HCT116 (cell line): ENCODE measurements at places on chromosomes 6 and 20.
A peak's percentile ranks its signal among the peaks of the same experiment; 100 is the strongest.

GRCh38 chr6:135537741-135538301 lies 40.3 kb upstream of the AHI1 start:
- peak; percentile 34 for DNase-seq

DNA sequence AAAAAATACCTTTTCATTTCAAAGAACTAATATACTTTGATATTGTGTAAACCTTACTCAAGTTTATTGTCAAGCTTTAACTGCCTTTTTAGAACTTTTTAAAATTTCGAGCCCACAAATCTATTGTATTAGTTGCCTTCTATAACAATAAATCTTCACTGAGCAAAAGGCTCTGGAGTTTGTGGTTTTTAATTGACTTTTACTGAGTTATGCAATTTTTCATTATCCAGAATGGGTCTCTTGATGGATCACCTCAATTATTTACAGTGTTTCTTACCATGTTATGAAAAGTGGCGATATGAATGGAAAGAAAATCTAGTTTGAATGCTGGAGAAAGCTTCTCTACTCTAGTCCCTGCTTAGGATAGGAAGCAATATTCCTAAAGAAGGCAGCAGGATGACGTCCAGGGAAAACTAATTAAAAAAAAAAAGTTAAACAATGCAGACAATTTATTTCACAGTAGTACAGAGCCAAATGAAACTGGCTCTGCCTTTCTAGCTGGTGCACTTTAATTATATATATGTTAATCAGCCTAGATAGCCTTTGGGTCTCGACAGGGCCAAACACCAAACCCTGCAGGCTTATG lies 5.0 kb downstream of the ID4 start:
- no peak for DNase-seq

DNA sequence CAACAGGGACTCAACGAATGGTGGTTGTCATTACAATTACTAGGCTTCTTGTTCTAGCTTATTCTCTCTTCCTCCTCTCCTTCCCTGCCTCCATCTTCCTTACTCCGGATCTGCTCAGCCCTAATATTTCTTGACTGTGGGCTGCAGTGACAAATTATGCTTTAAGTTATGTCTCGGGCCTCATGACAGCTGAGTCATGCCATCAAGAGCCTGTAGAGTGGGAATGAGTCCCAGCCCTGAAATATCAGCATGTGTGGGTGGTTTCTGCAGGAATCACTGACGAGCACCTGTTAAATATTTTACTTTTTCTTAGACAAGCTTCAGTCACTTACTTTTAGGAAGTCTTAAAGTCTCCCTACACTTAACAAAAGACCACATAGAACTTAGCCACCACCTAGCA lies 83.1 kb upstream of the CBLN4 start:
- DNase-seq = no peak

- no peak for DNase-seq
Observed at GRCh38 chr6:118755941-118756646, 104.7 kb upstream of the CEP85L start.

DNA sequence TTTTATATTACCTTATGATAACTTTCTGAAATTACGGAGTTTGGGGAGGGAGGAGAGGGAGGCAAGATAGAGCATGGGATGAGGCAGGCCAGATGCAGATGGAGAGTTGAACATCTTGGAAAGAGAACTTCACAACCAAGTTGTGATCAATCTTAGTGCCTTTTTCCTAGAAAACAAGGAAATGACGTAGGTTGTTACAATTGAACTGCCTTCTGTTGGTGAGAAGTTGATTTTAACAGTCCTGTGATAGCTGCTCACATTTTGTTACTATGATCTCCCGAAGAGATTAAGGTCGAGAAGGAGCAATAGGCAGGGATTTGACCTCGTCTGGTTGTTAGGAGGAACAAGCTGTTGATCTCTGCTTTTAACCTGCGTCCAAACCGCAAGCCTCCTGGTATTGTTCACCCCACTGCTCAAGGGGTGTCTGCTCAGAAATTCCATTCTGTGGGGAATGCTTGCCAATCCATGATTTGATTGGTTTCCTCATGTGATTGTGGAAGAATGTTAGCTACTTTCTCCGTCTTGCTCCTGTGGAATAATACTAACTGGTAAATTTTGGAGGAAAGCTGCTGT lies 35.1 kb downstream of the TIAM2 start:
- no peak for DNase-seq

DNA sequence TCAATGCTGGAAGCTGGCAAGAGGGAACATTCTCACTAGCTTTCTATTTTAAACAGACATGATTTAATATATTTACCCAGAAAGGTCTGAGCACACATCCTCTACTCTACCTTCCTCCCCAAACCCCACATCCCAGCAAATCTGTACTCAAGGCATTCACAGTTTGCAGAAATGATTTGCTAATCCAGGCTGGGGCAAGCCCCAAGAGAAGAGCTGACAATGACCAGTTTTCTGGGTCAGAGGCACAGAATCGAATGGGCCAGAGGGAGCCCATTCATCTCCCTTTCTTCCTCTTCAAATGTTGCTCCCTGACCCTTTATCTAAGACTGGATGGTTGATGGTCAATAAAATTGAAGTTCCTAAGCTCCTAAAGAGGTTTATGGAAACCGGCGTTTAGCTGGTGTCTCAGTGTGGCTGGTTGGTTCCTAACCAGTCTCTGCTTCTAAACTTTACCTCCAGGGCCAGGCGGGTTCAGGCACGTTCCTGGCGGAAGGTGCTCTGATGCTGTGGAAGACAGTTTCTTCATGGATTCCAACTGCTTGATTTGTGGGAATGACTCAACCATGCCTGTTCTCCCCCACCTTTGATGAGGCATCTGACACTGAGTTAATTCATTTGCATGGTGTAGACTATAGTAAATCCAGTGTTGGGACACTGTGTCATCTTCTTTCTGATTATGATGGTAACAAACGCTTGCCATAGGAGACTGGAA lies 96.4 kb upstream of the IYD start:
- no peak for DNase-seq

DNA sequence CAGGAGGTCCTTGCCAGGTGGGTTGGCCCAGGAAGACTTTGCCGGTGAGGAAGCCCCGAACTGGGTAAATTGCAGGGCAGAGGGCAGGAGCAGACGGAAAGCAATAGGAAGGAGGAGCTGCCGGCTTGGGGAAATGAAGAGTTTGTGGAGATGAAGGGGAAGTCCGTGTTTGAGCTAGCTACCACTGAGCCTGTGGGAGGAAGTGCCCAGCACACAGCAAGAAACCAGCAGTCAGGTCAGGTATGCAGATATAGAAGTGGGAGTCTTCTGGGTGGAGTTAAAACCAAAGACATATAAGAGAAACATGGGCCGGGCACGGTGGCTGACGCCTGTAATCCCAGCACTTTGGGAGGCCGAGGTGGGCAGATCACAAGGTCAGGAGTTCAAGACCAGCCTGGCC lies 34.7 kb downstream of the CD24 start:
- no peak for DNase-seq

DNA sequence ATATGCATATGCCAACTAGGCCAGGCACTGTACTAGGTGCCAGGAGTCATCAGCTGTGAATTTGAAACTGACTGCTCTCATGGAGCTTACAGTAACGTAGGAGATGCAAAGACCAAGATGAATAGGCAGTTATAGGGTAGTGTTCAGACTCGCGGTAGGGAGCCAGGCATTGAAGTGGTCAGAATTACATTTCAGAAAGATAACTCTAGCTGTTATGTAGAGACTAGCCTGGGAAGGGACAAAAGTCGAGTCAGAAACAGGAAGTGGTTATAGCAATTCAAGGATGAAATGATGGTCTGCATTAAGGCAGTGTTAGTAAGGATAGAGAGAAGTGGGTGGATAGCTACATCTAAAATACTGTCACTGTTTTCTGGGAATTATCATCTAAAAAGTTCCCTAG lies 56.6 kb downstream of the PCMT1 start:
- no peak for DNase-seq

GRCh38 chr6:166691199-166691598 lies 64.1 kb upstream of the RPS6KA2 start:
- DNase-seq = peak; percentile 81

- DNase-seq = no peak
Observed at GRCh38 chr6:111813237-111813636, 60.0 kb downstream of the FYN start.

DNA sequence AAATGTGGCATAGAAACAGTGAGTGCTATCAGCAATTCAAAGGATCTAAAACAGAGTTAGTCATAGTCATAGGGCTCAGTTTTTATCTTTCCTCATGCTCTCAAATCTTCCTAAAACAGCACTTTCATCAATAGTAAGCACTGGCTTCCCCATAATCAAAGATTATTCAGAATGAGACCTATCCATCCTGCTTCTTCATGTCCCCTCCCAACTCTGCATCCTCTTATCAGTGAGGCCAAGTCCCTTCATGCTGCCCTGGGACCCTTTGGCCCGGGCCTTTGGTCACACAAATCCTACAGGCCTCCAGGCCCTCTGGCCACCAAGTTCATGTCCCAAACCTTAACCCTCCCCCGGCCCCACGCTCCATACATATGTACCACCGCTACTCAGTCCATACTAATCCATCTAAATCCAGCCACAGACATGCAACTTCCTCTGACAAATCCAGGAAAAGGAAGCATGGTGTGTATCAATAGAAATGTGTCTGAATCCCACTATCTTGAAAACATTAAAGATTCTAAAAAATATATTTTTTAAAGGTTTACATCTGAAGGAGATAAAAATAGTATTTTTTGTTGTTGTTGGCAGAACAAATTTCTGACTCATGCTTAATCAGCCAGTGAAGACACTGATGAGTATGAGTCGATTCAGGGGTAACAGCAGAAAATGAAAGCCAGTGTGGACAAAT lies 143.5 kb downstream of the PDE7B start:
- no peak for DNase-seq

GRCh38 chr20:32566379-32567374 lies 18.5 kb downstream of the NOL4L start:
- DNase-seq = no peak

DNA sequence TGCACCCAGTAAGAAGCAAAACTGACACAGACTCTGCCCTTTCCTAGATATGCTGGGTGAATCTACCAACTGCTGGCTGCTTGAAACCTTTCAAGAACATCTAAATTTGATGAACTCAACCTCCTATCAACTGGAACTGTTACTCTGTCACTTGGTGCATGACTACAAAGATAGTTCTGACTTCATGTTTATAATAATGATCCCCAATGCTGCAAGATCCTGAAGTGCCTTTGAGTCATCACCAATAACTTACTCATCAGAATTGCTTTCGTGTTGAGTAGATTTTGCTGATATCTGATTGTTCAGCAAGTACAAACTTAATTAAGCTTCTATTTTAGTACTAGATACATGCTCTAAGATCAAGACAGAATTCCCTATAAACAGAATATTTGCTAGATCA lies 100.2 kb upstream of the ARMC2 start:
- no peak for DNase-seq

DNA sequence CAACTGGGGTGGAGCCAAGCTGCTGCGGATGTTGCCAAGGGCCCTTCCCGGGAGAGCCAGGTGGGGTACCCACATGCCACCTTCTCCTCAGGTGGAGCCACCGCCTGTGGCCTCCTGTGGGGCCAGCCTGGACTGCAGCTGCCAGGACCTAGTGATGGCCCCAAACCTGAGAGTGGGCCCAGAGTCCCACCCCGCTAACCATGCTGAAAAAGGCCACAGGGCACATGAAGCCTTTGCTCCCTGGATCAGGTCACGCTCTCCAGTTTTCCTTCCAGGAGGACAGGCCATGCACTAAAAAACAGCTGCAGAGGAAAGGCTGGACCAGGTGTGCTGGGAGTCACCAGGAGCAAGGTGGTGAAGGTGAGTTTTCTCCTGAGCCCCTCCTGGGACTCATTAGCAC lies 73.9 kb upstream of the SLC22A16 start:
- DNase-seq = no peak

GRCh38 chr6:153090241-153090930 lies 40.7 kb downstream of the RGS17 start:
- DNase-seq = peak; percentile 13

- no peak for DNase-seq
Observed at GRCh38 chr6:32522302-32523047, 7.6 kb downstream of the HLA-DRB5 start.

GRCh38 chr6:141752677-141753076 lies 380.0 kb upstream of the GJE1 start:
- no peak for DNase-seq

GRCh38 chr6:34414999-34415858 lies 10.6 kb downstream of the RPS10 start:
- DNase-seq = peak; percentile 38

DNA sequence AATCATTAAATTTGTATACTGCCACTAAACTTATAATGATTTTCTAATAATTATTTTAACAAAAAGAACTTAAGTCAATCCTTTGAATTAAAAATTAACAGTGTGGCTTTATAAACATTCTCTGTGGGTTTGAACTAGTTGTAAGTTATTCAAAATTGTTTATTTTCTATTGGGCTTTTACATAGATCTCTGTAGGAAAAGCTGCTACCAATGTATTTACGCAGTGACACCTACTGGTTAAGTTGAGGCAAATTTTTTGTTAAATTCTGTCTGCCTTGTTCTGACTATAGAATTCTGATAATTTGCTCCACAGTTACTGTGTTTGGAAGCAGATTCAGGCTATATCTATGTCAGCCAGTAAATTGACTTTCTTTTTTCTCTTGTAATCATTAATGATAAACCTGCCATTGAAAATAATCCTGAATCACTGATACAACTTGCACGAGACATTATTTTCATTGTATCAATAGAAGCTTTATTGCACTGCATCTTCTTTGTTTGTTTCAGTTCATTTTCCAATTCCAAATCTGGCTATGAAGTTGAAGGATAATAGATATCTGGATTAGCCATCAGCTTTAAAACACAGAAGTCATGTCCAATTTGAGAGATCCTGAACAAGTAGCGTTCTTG lies 66.0 kb upstream of the UTRN start:
- DNase-seq = peak; percentile 40

- DNase-seq = no peak
Observed at GRCh38 chr6:169779092-169779815, 27.8 kb downstream of the ERMARD start.

- DNase-seq = no peak
Observed at GRCh38 chr20:19025430-19026120, 186.9 kb upstream of the SLC24A3 start.

GRCh38 chr6:137056121-137056880 lies 11.5 kb upstream of the IL20RA start:
- peak; percentile 62 for DNase-seq

DNA sequence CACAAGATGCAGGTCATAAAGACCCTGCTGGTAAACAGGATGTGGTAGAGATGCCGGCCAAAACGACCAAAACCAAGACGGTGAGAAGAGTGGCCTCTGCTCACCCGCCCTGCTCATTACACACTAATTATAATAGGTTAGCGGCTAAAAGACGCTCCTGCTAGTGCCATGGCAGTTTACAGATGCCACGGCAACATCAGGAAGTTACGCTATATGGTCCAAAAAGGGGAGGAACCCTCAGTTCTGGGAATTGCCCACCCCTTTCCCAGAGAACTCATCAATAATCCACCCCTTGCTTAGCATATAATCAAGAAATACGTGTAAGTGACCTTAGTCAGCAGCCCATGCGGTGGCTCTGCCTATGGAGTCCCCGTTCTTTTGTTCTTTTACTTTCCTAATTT lies 17.6 kb downstream of the BHLHE23 start:
- DNase-seq = no peak
